ENCODE measurements at places on chromosomes 7 and 10.

DNA sequence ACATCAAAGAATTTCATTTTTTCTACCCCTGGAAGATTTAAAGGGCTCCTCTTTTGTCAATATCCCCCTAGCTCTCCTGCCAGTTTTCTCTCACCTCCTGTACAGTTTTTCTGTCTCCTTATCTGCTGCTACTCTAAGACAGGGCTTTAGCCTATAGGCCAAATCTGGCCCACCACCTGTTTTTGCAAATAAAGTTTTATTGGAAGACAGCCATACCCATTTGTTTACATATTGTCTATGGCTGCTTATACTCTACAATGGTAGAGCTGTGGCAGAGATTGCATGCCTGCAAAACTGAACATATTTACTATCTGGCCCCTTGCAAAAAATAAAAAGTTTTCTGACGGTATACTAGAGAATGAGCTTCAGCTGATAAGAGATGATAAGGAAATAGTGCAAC lies 37.4 kb upstream of the GARS1 start:
- no peak for DNase-seq

DNA sequence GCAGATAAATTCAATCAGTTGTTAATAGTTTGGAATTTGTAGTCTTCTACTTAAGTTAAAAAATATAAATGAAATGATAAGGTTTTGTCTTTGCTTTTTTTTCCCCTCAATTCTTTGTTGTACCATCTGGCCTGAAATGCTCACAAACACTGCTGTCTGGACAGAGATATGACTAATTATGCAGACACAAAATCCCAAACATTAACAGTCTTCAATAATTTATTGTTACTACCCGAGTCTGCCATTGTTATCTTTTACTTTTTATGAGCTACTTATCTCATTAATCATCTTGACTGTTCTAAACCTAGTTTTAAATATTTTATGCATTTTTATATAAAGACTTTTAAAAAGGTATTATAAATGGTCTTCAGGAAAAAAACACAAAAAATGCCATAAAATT lies 64.7 kb upstream of the THSD7A start:
- DNase-seq: no peak

- peak; percentile 31 for DNase-seq
Observed at GRCh38 chr10:23525406-23525805, 86.5 kb downstream of the OTUD1 start.

DNA sequence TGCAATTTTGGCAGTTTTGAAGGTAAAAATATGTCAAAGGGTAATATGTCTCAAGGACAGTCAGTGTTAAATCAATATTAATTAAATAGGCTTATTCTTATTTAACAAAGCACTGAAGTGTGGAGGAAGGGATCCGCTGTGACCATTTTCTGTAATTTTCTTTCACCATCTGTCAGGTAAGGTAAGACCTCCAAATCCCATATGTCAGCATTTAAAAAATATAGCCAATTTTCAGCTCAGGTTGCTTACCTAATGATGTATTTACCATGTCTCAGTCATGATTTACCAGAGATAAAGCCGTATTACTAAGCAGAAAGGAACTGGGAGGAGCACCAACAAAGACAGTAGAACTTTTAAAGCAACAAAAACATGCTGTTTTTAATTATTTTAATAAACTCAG lies 683.9 kb downstream of the CCSER2 start:
- no peak for DNase-seq

DNA sequence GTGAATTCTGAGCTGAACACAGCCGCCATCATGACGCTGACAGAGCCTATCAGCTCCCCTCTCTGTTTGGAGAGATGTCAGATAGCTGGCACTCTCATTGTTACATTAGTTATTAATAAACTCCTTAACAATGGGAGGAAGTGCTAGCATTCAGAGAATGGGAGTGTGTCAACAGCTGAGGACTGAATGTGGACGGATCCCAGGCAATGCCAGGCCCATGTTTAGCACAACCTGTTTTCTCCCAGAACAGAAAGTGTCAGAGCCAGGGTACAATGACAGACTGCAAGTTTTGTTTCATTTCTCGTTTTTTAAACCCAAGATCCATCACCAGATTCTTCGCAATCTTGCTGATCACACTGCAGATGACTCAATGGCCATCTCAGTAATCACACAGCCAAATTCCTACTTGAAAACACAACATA lies 99.6 kb downstream of the PRPF18 start:
- DNase-seq: no peak

GRCh38 chr10:124197371-124198124 lies 104.2 kb upstream of the CHST15 start:
- no peak for DNase-seq

- no peak for DNase-seq
Observed at GRCh38 chr10:107427016-107427415, 262.5 kb upstream of the SORCS1 start.

GRCh38 chr10:52954407-52954806 lies 181.8 kb upstream of the MBL2 start:
- no peak for DNase-seq

DNA sequence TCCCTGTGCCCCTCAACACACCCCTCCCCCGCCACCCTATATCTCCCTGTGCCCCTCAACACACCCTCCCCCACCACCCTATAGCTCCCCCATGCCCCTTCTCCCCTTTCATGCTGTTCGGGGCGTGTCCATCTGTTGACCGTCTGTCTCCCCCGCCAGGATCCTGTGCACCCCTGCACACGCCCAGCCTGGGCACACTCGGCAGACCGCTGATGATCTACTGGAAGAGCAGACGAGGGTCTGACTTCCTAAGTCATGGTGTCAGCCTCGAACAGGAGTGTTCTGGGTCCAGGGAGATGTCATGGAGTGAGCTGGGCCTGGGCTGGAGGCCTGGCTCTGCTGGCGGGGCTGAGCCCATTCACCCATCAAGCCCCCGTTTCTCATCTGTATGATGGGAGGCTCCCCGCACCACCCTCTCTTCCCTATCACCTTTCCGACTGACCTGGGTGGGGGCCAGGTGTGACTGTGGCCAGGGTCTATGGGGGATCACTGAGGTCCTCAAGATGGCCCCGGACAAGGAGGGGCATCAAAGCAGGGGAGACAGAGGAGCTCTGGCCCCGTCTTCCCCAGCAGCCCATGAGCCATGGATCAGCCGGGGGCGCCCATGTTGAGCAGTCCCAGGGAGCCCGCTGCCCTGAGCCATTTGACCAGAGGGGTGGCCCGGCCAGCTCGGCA lies 48.3 kb downstream of the PDGFA start:
- no peak for DNase-seq

DNA sequence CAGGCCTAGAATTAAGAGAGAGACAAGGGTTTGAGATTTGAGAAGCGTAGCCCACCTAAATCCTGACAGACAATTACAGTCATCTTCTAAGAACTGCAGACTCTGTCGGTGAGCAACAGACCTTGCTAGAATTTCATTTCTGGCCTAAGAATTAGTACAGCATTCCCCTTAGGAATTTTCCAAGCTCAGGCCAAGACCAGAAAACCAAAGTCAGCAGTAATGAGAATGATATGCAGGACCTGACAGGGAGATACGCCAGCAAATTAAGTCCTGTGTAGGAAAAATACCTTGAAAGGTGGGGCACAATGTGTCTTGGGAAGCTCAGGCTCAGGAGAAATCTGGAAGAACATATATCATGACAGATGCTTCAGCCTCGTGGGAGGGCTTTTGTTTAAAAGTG lies 52.7 kb upstream of the HERPUD2 start:
- DNase-seq: no peak

DNA sequence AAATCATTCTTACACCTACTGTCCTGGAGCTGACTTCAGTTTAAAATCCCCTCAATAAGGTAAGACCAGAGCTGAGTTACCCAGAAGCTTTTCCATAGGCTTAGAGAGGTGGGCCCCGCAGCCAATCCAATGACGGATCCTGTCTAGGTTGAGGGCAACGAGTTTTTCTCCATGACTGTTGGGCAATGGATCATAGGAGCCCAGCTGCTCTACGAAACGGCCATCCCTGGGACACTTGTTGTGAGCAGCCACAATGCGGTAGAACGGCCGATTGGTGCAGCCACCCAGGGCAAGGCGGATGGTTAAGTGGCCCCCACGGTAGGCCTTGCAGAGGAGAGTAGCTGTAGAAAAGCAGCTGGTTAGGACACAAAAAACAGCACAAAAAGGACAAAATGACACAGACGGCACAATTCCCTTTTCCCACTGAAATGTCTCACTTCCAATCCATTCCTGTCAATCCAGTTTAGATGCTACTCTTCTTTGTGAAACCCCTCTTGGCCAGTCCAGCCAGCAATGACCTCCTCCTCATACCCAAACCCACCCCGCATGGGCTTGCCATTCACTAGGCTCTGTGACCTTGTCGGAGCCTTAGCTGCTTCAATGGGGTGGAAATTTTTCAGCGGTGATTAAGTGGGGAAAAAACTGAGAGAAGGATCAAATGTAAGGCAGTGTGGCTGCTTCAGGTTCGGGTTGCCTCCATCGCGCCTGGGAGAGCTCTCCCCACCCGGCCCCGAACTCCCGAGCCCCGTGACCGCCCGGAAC lies 580 bp downstream of the MRPS16 start:
- DNase-seq: no peak

GRCh38 chr7:28937619-28938018 lies 20.5 kb downstream of the TRIL start:
- no peak for DNase-seq

- no peak for DNase-seq
Observed at GRCh38 chr7:112788778-112789343, 1.3 kb downstream of the TMEM168 start.

GRCh38 chr10:50593523-50594376 lies 30.0 kb downstream of the SGMS1 start:
- DNase-seq: no peak

GRCh38 chr10:44478876-44479705 lies 94.2 kb upstream of the CXCL12 start:
- DNase-seq: no peak

DNA sequence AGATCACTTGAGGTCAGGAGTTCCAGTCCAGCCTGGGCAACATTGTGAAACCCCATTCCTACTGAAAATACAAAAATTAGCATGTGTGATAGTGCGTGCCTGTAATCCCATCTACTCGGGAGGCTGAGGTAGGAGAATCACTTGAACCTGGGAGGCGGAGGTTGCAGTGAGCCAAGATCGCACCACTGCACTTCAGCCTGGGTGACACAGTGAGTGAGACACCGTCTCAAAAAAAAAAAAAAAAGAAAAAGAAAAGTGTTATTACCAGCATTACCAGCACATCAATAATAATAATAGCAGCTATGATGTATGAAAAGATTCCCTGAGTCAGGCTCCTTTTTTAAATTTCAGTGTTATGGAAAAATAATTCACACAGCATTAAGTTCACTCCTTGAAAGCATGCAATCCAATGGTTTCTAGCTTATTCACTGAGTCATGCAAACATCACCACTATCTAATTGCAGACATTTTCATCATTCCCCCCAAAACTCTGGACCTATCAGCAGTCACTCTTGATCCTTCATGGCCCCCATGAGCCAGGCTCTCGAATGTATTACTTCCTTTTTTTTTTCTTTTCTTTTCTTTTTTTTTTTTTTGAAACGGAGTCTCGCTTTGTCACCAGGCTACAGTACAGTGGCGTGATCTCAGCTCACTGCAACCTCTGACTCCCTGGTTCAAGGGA lies 228.4 kb downstream of the FANK1 start:
- DNase-seq: no peak

GRCh38 chr10:31745612-31746376 lies 182.8 kb downstream of the ARHGAP12 start:
- DNase-seq: no peak

DNA sequence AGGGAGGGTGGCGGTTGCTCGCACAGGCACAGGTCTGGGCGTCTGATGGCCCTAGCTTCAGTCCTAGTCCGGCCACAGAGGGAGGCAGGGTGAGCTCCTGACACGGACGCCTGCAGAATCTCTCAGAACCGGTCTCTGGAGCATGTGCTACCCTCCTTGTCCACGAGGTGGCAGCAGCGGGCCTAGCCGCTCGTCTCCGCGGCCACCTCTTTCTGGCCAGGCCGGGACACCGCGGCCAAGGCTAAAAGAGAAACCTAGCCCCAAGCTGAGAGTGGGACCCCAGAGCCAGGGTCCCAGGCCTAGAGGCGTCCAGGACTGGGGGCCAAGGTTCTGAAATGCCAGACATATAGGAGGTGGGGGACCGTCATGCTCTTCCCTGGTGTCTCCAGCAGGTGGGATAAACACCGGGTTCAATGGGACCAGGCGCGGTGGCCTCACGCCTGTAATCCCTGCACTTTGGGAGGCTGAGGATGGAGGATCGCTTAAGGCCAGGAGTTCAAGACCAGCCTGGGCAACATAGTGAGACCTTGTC lies 3.2 kb upstream of the LAT2 start:
- peak; percentile 76 for DNase-seq

DNA sequence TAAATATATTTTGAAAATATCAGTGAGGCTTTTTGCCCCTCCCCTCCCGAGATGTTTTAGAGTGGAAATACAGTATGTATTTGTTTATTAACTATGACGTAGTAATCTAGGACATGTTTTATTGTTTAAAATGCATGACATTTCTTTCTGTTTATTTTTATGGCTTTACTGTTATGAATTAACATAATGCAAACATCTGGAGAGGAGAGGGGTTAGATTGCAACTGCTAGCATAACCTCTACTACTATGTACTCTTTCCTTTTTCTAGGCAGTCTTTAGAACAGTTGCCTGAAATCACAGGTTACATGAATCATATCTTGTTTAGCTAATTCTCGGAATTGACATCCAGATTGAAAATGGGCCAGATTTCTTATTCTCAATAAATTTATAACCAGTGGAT lies 7.4 kb downstream of the BTAF1 start:
- no peak for DNase-seq

DNA sequence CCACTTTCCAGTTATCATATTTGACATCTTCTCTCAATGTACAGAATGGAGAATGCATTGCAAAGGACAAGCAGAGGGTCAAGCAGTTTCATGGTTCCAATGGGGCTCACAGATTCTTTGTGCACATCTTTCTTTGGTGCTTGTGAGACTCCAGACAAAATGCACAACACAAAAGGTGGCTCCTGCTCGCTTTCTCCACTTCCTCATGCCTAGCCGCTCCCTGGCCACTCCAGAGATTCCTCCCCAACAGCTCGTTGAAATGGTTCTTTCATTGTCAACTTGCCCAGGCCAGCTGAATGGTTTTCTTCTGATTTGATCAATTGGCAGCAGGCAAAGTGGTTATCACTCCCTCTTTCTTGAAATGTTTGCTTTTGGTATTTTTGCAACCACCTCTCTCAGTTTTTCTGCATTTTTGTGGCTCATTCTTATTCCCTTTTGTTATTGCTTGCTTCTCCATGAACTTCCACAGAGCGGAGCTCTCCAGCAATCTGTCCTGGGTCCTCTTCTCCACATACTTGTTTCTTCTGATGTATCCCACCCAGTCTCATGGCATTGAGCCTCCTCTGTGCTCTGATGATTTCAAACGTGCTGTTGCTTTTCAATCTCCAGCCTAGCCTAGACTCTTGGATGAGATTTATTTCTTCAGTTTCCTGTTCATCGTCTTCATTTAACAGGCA lies 507.8 kb upstream of the MKI67 start:
- DNase-seq: no peak

- DNase-seq: no peak
Observed at GRCh38 chr7:24769014-24769830, 12.0 kb upstream of the GSDME start.

Measured in CD4-positive, alpha-beta T cell treated with Interleukin-1 beta for 1 hour (primary cell).